ENCODE measurements at places on chromosomes 5 and 9.
A peak's percentile ranks its signal among the peaks of the same experiment; 100 is the strongest.

DNA sequence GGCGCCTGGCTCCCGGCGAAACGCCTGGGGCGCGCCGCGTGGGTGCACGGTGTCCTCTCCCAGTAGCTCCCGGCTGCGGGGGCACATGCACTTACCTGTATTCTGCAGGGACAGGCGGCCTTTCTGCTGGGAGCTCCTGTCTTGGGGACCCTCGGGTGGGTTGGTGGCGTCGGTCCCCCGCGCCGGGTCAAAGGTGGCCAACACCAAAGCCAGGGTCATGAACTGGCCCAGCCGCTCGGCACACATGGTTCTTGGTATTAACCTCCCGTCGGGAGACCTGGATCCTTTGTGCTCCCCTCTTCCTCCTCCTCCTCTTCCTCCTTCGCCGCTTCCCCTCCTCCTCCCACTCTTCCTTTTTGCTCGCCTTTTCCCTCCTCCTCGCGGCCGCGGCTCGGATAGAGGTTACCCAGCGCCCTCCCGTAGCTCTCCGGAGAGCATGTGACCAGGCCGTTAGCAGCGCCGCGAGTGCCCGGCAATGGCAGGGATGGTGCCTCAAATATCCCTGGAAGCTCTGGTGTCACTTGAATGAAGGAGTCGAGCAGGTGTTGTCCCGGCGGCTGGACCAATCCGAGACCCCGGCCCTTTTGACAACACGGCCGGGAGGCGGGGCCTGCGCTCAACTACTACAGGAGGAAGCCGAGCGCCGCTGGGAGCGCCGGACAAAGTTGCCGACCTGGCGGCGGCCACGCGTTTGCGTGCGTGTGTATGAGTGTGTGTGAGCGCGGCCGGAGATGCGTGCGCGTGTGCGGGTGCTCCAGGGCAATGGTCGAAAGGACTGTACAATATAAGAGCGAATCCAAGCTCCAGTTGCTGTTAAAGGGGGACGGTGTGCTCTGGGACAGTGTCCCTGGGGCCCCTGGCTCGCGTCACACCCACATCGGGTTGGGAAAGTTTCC, at the start of gene STC2:
TSS of gene STC2 (minus strand) at position 467 of the 896 bp plus-strand sequence. CDS start at position 246, 221 bp downstream.
- no peak for DNase-seq

DNA sequence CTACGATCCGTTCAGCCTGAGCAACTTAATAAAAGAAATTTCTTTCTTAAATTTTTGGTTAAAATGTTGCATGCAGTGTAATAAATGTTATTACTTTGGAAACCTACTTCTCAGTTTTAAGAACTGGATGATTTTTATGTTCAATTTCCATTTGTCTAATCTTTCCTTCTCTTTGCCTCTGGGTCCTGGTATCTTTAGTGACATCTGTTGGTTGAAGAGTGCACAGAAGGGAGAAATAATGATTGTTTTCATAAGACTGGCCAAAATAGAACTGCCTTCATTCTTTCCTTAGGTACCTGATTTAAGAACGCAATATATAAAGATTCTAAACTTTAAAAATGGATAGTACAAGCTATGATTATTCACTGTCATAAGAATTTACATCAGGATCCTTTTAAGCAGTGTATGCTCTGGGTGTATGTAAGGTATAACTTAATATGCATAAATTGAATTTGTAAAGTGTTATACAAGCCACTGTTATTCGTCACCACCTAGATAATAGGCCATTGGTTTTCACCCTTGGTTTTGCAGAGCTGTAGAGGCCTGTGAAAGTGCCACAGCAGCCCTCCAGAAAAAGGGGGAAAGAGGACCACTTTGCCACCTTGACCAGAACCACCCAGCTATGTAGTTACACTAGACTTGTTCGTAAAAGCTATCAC, 82.8 kb upstream of the TLX3 start:
- no peak for DNase-seq

DNA sequence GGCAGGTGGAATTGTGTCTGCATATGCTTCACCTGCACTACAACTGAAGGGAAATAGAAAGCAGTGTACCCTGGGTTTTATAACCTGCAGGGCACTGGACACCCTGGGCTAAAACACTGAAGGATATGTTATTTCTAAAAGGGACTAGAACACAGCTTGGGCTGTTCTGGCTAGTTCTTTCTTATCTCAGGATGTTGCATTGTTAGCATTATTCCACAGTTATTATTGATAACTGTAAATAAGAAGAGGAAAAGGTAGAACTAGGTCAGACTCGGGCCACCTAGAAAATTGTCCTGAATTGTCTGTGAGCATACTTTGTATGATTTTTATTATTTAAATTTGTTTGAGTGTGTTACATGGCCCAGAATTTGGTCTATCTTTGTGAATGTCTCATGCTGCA, 493.9 kb upstream of the CDH9 start:
- DNase-seq = no peak

DNA sequence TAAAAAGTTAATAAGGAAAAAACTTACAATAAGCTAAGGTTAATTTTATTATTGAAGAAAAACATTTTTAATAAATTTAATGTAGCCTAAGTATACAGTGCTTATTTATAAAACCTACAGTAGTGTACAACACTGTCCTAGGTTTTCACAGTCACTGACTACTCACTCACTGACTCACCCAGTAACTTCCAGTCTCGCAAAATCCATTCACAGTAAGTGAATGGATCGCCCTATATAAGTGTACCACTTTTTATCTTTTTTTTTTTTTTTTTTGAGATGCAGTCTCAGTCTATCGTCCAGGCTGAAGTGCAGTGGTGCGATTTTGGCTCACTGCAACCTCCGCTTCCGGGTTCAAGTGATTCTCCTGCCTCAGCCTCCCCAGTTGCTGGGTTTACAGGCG, 47.7 kb downstream of the FNIP1 start:
- DNase-seq = no peak

DNA sequence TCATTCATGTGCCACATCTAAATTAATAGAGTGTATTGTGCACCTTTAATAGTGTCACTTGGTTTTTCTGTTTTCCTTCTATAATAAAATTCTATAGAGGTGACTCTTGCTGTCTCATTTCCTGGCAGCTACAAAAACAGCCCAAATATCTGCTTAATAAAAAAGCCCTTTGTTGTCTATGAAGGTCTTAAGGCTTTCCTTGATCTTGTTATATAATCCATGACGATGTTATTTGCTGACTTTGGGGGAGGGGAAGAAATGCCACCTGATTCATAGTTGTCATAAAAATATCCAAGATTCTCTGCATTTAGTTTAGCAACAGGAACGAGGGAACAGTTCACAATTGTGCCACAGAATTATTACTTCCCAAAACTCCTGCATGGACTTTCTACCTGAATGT, 31.3 kb downstream of the CPEB4 start:
- DNase-seq = no peak

- no peak for DNase-seq
These were observed 32.6 kb upstream of the SPTLC1 start for GRCh38 chr9:92147852-92148180.

DNA sequence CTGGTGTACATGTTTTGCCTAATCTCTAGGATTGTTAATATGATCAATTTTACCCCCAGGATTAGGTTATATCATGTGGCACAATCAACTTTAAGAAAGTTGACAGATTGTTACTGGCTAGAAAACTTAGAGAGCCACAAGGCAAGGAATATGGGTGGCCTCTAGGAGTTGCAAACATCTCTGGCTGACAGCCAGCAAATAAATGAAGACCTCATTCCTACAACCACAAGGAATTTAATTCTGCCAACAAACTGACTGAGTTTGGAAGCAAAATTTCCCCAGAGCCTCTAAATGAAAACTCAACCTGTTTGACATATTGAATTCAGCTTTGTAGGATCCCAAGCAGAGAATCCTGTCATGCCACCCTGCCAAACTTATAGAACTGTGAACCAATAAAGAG, 196.4 kb upstream of the PTGER4 start:
- DNase-seq = no peak

- no peak for DNase-seq
These were observed 55.9 kb upstream of the SLCO6A1 start for GRCh38 chr5:102554728-102555127.

GRCh38 chr5:172511952-172512351, 57.6 kb upstream of the SH3PXD2B start:
- no peak for DNase-seq

- no peak for DNase-seq
These were observed 6.8 kb upstream of the TCOF1 start for GRCh38 chr5:150350524-150351344.

GRCh38 chr9:99822109-99822805, 572 bp downstream of the NR4A3 start:
- DNase-seq = no peak

DNA sequence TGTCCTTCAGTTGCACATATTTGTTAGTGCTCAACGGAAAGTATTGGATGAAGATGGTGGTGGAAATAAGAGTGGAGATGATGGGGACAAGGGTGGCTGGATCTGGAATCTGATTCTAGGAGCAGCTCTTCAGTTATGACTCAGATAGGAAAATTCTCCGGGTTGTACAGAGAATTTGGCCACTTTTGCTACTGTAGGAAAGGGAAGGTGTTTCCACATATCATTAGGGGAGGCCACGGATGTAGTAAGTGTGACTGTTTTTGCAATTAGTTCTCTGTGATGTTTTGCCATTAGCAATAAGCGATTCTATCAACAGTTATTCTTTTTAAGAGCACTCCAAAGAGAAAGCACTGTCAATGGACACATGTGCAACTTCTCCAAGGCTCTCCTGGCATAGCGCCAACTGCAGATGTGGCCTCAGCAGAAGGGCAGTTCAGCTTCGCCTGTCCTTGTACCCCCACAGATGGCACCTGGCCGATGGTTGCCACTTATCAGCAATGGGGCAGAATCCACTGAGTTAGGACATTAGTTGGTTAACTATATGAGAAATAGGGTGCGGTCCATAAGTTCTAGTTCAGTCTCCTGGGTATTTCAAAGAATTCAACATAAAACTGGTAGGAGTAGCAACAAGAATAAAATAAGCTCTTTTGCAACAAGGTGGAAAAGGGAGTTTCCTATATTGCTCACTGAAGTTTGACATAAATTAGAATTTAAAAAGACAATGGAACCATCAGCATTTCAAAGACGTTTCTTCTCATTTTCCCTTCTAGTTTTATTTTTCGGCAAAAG, 96.3 kb downstream of the ARSB start:
- no peak for DNase-seq

- DNase-seq = no peak
These were observed 8.3 kb downstream of the NFIL3 start for GRCh38 chr9:91415290-91415689.

- DNase-seq = no peak
These were observed 186.0 kb upstream of the KLF9 start for GRCh38 chr9:70600506-70600905.

GRCh38 chr9:131567910-131568309, 22.6 kb downstream of the PRRT1B start:
- DNase-seq = no peak

GRCh38 chr5:67209141-67209771, 12.7 kb upstream of the CD180 start:
- DNase-seq = peak; percentile 28

DNA sequence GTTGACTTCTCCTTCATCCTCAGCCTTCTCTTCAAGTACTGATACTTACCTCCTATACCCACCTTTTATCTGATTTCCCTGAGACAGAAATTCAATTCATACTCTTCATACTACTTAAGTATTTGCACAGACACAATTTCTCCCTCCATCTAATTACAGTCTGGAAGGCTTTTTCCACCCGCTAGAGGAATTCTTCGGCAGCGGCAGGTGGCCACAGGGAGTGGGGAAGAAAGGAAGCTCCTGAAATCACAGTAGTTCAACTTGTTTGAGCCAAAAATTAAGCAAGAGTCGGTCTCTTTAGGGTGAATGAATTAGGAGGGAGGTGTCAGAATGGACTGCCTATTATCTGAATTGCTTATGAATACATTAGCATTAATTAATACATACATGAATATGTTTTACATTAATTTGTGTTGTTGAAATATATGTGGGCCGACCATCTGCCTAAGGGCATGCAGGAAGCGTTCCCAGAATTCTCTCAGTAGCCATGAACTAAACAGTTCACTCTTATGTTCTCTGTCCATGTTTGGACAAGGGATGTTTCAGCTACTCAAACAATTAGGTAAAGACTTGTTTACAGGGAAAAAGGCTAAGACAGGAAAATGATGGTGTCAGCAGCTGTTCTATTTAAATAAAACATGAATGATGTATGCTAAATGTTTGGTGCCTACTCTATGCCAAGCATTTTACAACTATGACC, 101.4 kb upstream of the SMARCA2 start:
- DNase-seq = no peak

DNA sequence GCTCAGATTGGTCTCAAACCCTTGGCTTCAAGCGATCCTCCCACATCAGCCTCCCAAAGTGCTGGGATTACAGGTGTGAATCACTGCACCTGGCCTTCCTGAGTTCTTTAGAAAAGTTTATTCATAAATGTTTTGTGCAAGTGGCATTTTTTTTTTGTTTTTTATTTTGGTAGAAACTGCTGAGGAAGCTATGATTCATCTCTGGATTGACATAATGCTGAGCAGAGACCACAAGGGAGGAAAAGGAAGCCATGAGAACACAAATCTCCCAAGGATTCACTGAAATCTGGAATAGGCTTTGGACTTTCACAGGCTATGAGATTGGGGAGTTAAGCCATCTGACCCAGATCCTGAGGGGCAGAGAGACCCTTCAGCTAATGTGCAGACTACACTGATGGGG, 3.4 kb upstream of the SLC46A2 start:
- DNase-seq = no peak

DNA sequence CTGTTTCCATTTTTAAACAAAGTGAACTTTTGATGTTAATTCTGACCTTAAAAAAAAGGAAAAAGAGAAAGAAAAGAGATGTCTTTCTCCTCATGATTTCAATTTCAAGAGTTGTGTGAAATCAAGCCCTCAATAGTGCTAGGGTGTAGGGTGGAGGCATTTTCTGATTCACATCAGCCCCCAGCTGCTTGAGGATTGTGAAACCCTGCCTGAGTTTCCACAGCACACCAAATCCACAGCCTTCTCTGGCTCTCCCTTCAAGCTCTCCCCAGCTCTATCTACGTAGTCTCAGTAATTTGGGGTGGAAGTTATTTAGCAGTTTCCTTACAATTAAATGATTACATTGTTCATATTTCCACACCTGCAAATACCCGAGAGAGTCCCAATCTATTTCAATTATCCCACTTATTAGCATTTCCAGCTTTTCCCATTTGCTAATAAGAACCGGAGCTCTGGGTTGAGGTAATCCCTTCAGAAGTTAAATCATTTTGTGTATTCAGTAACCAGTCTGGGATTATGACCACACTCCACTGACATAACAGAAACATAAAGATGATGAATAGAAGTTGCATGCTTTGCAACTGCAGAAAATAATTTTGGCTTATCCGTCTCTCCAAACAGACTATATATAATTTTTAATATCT, 54.9 kb downstream of the MTX3 start:
- DNase-seq = no peak

DNA sequence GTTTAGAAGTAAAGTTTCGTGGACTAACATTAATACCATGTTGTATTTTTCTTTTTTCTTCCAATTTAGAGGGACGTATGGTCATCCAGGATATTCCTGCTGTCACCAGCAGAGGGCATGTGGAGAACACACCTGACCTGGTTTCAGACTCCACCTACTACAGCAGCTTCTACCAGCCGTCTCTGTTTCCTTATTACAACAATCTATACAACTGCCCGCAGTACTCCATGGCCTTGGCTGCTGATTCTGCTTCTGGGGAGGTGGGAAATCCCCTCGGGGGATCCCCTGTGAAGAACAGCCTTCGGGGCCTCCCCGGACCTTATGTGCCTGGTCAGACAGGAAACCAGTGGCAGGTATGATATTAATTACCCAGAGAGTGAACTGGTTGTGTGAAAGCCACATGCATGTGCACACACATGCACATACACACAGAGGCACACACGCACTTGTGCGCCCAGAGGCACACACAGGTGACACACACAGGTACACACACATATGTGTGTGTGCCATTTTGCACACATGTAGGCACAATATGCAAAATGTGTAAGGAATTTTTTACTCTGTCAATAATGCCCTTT, 52.4 kb downstream of the DMRT1 start:
- DNase-seq = no peak
